CD4-positive, alpha-beta T cell treated with Interleukin-17A for 4 hours (primary cell): ENCODE measurements at places on chromosomes 3 and 15.

DNA sequence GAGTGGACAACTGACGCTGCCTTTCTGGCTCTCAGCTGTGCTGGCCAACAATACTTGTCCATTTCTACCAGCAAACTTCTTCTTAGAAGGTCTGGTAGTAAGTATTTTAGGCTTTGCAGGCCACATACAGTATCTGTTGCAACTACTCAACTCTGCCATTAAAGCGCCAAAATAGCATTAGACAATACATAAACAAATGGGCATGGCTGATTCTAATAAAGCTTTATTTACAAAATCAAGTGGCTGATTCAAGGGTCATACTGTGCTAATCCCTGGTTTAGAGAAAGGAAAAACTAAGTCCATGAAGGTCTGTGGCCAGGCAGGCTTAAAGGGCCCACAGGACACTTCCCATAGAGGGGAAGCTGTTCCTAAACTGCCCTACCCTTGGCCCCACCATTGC lies 26.3 kb upstream of the TPM1 start:
- no peak for DNase-seq

DNA sequence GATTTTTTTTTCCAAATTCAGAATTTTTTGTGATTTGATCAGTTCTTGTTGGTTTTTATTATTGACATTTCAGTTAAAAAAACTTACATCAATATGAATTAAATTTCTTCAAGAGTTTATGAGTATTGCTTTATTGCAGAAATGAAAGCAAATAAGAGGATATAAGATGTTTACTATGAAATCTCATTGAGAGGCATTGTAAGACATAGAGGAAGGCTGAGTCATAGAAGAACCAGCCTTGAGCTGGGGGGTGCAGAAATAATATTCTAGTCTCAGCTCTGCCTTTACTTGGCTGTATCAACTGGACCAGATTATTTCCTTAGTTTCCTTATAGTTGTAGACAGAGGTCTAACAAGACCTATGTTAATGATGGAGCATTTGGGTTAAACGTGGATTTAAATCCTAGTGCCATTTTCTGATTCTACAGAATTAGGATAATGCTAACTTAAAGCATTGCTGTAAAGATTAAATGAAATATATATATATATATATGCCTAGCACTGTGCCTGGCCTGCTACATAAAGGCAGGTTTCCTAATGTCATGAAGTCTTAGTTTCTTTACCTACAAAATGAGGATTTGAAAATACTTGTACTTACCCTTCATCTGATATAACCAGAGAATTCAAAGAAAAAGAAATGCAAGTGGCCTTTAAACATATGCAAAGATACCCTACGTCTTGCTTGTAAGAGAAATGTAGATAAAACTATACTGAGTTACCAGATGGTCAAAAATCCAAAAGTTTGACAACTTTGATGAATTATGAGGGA lies 7.3 kb downstream of the FAM98B start:
- no peak for DNase-seq

DNA sequence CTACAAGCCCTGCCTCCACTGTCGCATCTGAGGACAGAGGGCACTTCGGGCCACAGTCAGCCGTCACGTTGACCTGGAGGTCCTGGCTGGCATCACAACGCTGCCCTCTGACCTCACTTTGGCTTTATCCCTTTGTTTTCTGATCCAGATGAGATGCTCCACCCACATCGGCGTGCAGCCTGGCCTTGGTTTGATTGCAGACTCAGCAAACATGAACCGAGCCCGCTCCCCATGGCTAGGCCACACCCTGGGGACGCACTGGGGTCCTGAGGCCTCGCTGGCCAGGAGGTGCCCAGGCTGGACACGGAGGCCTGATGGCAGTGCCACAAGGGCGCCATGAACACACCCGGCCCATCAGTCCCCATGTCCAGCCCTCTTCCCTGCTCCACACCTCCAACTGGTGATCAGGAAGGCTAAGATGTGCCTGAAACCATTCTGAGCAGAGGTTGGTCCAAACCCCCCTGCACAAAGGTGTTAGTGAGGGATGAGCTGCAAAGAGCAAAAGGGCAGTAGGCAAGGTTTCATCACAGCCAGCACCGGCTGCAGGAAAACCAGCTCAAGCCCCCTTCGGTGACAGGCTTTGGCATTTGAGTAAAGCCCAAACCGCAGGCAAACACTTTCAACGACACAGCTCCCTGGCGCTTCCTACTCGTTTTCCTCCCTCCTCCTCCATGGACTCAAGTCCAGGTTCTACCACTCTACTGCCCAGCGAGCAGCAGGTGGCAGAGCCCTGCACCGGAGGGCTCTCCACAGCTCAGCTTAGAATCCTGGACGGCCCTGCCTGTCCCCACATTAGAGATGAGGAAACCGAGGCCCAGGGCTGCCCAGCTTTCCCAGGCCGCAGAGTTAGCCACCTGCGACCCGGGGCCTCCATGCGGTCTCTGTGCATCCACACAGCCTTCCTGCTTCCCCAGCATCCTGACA lies 165.8 kb downstream of the NUP210 start:
- no peak for DNase-seq

DNA sequence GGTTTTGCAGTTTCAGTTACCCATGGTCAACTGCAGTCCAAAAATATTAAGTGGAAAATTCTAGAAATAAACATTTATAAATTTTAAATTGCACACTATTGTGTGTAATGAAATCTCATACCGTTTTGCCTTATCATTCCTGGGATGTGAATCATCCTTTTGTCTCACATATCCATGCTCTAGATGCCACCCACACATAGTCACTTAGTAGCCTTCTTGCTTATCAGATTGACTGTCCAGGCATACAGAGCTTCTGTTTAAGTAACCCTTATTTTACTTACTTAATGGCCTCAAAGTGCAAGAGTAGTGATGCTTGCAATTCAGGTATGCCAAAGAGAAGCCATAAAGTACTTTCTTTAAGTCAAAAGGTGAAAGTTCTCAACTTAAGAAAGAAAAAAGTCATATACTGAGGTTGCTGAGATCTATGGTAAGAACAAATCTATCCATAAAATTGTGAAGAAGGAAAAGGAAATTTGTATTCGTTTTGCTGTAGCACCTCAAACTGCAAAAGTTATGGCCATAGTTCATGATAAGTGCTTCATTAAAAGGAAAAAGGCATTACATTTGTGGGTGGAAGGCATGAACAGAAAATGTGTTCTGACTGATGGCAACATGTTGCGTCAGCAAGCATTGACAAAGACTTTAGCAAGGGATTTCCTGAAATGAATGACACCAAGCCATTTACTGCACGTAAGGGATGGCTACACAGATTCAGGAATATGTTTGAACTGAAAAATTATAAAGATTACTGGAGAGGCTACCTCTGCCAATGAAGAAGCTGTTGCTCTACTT lies 43.8 kb downstream of the SPATA16 start:
- DNase-seq, result no peak

DNA sequence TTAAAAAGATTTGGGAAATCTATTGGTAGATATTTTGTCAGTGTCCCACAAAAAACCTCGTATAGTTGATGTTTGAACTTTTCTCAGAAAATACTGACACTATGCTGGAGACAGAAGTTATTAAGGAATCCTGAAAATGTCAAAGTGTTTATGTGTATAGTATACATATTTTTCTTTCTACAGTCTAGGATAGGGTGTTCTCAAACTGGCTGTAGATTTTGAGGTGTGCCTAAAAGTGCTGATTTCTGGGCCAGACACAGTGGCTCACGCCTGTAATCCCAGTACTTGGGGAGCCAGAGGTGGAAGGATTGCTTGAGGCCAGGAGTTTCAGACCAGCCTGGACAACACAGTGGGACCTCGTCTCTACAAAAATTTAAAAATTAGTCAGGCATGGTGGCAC lies 322.0 kb downstream of the NLGN1 start:
- no peak for DNase-seq

- no peak for DNase-seq
Observed at GRCh38 chr3:105448338-105448982, 81.8 kb downstream of the ALCAM start.

DNA sequence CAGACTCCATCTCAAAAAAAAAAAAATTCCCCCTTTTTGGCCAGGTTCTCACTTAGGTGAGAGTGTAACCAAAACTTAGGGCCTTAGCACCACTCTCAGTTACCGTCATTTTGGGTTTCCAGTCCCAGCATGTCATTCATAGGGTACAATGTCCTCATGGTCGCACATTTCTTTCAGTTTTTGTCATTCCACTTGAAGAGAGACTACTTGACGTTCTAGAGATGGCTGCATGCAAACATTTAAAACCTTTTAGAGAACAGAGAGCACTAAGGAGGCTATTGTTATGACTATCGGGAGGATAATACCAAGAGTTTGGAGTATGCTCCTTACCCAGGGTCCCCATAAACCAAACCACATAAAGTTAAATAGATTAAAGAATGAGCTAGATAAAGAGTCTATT lies 37.9 kb upstream of the THUMPD3 start:
- DNase-seq, result no peak

- DNase-seq, result no peak
Observed at GRCh38 chr15:75025107-75025506, 1.7 kb downstream of the PPCDC start.

DNA sequence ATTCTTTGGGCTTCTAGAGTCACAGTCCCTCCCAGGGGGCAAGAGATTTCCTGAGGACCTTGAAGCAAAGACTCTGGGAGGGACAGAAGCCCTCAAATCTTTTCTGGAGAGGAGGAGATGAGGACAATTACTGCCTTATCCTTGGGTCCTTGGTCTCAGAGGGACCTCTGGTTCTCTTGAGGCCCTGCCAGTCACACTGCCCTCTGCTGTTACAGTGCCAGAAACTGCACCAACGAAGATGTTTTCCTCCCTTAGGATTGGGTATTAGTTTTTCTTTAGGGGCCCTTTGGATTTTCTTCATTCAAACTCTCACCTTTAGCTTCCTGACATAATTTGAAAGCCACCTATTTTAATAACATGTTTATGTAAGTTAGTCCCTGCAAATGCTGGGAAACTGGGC lies 58.2 kb upstream of the SCN5A start:
- no peak for DNase-seq

DNA sequence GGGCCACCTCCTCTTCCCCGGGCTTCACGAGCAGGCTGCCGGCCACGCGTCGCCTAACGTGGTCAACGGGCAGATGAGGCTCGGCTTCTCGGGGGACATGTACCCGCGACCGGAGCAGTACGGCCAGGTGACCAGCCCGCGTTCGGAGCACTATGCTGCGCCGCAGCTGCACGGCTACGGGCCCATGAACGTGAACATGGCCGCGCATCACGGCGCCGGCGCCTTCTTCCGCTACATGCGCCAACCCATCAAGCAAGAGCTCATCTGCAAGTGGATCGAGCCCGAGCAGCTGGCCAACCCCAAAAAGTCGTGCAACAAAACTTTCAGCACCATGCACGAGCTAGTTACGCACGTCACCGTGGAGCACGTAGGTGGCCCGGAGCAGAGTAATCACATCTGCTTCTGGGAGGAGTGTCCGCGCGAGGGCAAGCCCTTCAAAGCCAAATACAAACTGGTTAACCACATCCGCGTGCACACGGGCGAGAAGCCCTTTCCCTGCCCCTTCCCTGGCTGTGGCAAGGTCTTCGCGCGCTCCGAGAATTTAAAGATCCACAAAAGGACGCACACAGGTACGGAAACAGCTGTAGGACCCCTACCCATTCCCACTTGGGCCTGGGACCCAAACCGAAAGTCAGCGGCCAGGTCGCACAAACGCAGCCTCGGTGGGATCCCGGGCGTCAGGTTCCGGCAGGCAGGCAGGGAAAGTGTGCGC lies 1.5 kb downstream of the ZIC1 start:
- no peak for DNase-seq

DNA sequence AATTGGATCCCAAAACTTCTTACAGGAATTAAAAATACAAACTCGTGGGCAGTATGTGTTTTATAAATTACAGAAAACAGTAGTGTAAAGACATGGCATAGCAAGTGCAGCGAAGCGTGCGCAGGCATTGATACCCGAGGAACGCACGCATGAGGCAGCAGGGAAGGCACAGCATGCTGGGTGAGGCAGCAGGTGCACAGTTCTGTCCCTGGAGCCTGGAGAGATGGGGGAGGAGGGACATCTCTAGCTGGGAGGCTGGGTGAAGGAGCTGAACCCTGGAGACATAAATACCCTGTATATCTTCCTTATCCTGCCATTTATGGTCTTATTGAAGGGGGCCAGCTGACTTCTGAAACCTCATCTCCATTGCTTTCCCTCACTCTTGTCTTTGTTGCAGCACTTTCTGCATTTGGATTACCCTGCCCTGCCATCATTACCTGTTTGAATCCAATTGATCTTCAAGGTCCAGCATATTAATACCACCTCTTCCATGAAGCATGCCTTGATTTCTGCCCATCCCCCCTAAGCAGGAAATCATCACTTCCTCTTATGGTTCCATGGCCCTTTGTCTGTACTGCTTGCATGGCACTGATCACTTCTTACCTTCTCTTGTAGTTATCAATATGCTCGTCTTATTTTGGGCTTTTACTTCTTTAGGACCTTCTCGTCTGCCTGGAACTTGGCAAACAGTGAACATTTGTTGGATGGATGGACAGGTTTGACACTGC lies 20.5 kb downstream of the LPP start:
- no peak for DNase-seq

DNA sequence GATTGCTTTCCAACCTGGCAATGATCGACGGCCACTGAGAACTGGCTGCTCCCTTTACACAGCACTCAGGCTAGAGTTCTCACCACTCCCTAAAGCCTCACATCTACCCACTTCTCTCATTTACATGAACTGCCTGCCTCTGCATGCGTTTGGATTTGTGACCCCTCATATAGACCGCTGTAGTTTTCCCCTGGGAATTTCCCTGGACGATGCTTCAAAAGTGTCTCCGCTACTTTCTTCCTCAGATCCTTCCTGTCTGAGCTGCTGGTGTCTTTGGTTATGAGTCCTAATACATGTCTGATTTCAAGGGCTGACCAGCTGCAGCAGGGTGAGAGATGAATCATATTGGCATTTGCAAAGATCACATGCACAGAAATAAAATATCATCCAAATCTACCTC lies 116.7 kb upstream of the ETV5 start:
- no peak for DNase-seq

- DNase-seq, result no peak
Observed at GRCh38 chr15:43918717-43919116, 91.9 kb downstream of the WDR76 start.

- DNase-seq, result no peak
Observed at GRCh38 chr15:28907338-28907960, 21.7 kb downstream of the APBA2 start.

DNA sequence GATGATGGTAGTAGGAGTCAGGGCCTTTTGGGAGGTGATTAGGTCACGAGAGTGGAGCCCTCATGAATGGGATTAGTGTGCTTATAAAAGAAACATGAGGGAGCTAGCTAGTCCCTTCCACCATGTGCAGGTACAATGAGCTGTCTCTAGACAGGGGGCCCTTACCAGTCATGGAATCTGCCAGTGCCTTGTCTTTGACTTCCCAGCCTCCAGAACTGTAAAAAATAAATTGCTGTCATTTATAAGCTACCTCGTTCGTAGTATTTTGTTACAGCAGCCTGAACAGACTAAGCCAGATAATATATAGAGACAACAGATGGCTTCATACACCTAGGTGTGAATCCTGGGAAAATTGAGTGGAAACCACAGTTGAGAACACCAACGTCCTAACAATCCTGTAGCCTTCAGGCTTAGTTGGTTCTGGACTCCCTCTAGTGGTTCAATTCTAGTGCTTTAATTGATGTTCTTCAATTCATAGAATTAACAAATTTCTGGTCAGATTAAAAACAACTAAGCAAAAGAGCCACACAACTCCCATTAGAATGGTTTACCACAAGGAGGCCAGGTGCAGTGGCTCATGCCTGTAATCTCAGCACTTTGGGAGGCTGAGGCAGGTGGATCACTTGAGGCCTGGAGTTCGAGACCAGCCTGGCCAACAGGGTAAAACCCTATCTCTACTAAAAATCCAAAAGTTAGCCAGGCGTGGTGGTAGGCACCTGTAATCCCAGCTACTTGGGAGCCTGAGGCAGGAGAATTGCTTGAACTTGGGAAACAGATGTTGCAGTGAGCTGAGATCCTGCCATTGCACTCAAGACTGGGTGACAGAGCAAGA lies 21.3 kb upstream of the GATM start:
- DNase-seq, result no peak
